ENCODE measurements at places on chromosomes 4 and X.
A peak's percentile ranks its signal among the peaks of the same experiment; 100 is the strongest.

DNA sequence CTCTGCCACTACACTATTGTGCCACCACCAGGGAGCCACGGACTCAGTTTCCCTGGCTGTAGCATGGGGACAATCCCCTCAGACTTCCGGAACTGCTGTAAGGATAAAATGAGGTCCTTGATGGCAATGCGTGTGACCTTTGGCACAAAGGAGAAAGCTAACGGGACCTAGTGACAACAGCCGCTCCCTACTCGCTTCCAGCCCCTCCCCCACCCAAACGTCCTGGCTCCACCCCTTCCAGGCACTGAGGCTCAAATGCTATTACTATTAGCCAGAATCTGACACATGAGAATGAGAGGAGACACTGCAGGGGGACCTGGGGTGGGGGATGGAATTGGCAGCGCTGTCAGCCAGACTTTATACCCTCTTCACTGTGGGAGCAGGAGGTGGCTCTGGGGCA is 5.4 kb upstream of the DUSP9 start:
- DNase-seq = peak; percentile 28

- no peak for DNase-seq
These were observed 60.9 kb upstream of the SORBS2 start for GRCh38 chr4:185872747-185873380.

- no peak for DNase-seq
These were observed 176.2 kb upstream of the GPRIN3 start for GRCh38 chr4:89483833-89484232.

DNA sequence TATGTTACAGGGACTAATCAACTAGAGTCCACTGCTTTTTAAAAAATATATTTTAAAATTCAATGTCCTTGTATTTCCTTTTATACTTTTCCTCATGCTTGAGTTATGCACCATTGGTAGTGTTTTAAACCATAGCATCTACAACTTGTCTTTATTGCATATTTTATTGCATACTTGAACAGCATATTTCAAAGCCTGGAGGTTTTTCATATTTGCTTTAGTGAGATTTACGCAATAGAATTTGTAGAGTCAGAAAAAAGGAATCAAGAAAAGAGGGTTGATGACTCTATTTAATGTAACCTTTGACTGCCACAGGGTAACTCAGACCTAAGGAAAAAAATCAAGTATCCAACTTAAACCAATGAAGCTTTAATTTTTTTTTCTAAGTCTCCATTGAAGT is 1165.7 kb upstream of the IGFBP7 start:
- DNase-seq = no peak

DNA sequence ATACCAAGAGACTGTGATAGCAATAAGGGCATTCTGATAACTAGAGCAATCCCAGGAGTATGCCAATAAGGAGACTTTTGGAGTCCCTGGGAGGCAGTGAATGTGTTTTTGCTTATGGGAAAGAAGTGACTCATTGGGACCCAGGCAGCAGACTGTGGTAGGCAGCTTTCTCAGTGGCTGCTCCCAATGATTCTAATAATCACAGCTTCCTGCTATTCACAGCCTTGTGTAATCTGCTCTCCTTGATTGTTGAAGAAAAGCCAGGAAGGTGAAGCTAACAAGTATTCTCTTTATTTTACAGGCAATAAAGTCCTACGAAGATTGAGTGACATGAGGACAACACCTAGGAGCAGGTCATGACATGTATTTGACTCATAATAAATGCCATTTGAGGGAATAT is 70.3 kb upstream of the DDX60 start:
- DNase-seq = no peak

DNA sequence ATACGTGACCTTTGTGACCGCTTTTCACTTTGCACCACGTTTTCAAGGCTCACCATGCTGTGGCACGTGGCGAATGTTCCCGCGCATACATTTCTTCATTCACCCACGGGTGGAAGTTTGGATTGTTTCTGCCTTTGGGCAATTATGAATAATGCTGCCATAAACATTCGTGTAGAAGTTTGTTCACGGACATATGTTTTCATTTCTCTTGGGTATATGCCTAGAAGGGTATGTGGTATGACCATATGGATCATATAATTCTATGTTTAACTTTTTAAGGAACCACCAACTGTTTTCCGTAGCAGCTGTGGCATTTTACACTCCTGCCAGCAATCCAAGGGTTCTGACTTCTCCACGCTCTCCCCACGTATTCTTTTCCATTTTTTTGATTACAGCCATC is 60.9 kb upstream of the MXD4 start:
- no peak for DNase-seq

DNA sequence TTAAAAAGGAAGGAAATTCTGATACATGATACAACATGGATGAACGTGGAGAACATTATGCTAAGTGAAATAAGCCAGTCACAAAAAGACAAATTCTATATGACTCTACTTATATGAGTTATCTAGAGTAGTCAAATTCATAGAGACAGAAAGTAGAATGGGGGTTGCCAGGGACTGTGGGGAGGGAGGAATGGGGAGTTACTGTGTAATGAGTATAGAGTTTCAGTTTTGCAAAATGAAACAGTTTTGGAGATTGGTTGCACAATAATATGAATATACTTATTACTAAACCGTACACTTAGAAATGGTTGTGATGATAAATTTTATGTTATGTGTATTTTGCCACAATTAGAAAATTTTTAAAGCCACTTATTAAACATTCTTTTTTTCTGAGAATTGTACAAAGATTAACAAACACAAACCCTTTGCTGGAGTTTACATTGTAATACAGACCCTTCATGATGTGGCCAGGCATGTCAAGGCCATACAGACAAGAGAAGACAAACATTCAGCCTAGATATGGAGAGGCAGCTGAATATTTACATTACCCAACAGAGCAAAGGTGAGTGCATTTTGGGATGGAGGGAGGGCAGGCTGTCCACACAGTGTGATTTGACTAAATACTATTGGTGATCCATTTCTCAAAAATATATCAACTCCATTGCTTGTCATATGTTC is 21.2 kb upstream of the GPC3 start:
- no peak for DNase-seq

Data from A673 (cell line).